ENCODE measurements at places on chromosomes 3 and 15.

DNA sequence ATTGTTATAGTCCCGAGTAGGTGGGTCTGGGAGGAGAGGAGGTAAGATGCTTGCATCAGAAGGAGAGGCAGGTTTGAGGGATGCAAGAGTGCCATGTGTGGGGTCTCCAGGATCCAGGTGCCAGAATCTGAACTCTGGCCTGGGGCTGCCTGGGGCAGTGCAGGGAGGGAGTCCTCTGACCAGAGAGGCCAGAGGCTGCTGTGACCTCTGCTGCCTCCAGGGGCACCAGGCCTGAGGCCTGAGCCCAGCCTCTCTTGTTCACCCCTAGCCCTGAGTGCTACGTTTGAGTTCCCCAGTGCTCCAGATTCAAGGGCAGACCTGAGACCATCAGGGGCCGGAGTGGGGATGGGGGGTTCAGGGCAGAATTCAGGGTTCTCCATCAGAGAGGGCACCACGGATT, 7.4 kb downstream of the SLC38A3 start:
- no peaks in the 10 kb centered on the region for H3K36me3 ChIP-seq
- DNase-seq, result no peak
- no peak overlapping the region for H3K4me3 ChIP-seq
- no peaks in the 10 kb centered on the region for H3K4me1 ChIP-seq
- peaks cover 21% of the 10 kb centered on the region for H3K27me3 ChIP-seq

GRCh38 chr3:108223928-108224327, 1.7 kb upstream of the IFT57 start:
- peak overlapping the region; percentile 98 for H3K27ac ChIP-seq
- H3K4me3 ChIP-seq, result peak overlapping the region; percentile 97
- H3K36me3 ChIP-seq, result peaks cover 16% of the 10 kb centered on the region

DNA sequence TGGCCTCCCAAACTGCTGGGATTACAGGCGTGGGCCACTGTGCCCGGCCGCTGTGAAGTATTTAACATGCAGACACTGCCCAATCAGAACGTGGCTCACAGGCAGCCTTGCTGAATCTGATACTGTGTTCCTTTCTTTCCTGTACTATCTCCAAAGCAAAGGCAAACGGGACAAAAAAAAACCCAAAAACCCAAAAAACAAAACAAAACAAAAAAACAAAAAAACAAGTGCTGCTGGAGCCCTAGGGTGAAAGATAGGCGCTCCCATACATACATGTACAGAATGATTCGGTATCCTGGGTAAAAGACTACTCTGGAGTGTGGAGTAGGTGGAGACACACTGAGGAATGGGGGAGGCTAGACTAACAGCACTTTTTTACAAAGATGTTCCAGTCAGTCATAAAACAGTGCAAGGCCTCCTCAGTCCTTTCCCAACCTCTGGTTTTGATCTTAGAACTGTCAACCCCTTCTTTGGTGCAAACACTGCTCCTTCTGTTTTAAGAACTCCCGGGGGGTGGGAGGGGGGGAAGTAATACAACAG, 7.7 kb upstream of the MAP1A start:
- no peak for DNase-seq
- peaks cover 20% of the 10 kb centered on the region for H3K4me1 ChIP-seq
- H3K27ac ChIP-seq, result peak overlapping the region; percentile 98

DNA sequence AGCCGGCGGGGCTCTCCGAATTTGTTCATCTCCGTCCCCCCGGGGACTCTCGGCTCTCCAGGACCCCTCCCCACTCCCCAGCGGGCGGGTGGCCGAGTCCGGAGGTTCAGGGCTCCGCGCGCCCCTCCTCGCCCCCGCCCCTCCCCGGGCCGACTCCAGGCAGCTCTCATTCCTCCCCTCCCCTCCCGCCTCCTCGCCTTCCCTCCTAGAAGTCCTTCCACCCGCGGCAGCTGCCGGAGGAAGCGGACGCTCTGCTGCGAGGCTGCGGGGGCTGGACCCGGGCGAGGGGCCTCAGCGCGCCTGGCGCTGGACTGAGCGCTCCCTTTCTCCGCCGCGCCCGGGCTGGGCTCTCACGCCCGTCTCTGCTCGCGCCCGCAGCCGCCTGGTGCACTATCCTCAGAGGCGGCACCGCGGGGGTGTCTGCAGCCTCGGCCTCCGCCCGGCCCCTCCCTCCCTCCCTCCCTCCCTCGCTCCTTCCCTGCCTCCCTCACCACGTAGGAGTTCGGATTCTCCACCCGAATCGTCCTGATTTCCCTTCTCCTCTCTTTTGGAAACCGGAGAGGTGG, at the start of gene ROBO2:
TSS of gene ROBO2 (plus strand) at position 494 of the 566 bp plus-strand sequence. CDS start 687 bp downstream, outside the sequence.
- no peaks in the 10 kb centered on the region for H3K36me3 ChIP-seq
- H3K4me3 ChIP-seq, result no peak within 1 kb of the TSS
- H3K27ac ChIP-seq, result no peak within 1 kb of the TSS
- no peaks in the 10 kb centered on the region for H3K4me1 ChIP-seq
- H3K27me3 ChIP-seq, result peaks cover 9% of the 10 kb centered on the region
- DNase-seq, result no peak

DNA sequence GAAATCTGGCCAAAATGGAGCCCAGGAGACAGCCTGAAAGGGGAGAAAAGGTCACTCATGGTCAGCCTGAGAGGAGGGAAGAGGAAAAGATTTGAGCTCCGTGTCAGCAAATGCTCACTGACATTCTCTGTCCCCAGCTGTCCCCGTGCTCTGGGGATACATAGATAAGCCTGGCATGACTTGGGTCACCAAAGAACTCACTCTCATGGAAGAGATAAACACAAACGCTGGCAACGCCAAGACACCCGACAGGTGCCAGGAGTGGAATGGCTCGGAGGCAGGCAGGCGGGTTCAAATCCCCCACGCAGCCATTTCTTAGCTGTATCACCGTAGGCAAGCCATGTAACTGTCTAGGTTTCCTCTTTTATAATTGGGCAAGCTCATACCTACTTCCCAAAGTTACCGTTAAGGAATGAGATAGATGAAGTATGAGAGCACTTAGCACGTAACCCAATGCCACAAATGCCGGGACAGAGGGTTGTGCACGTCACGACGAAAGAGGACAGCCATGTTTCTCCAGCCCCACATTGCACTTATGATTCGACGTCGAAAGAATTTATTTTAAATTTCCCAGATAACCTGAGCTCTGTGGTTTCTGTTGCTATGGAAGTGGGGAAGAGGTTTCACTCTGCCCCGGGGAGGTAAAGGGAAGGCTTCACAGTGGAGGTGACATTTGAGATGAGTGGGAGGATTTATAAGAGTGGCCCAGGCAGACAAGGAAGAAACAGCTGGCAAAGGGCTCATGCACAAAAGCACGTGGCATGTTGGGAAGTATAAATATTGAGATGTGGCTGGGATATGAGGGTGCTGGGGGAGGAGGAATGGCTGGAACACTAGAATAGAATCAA, 41.4 kb upstream of the TSEN2 start:
- no peak overlapping the region for H3K27ac ChIP-seq
- H3K36me3 ChIP-seq, result no peaks in the 10 kb centered on the region
- DNase-seq, result no peak
- no peak overlapping the region for H3K4me3 ChIP-seq
- H3K27me3 ChIP-seq, result peaks cover 42% of the 10 kb centered on the region

GRCh38 chr15:67918205-67918861, 78.5 kb upstream of the RNU6-1 start:
- no peak for DNase-seq
- no peaks in the 10 kb centered on the region for H3K36me3 ChIP-seq
- no peaks in the 10 kb centered on the region for H3K27me3 ChIP-seq
- H3K4me3 ChIP-seq, result no peak overlapping the region
- H3K4me1 ChIP-seq, result no peaks in the 10 kb centered on the region
- no peak overlapping the region for H3K27ac ChIP-seq

GRCh38 chr3:108125550-108126071, 34.8 kb upstream of the CD47 start:
- H3K27ac ChIP-seq, result peak overlapping the region; percentile 96
- peak; percentile 44 for DNase-seq
- H3K36me3 ChIP-seq, result peaks cover 17% of the 10 kb centered on the region

GRCh38 chr15:47961401-47962090, 159.2 kb upstream of the SLC24A5 start:
- DNase-seq, result no peak
- no peak overlapping the region for H3K4me3 ChIP-seq
- no peaks in the 10 kb centered on the region for H3K4me1 ChIP-seq
- H3K27me3 ChIP-seq, result no peaks in the 10 kb centered on the region

DNA sequence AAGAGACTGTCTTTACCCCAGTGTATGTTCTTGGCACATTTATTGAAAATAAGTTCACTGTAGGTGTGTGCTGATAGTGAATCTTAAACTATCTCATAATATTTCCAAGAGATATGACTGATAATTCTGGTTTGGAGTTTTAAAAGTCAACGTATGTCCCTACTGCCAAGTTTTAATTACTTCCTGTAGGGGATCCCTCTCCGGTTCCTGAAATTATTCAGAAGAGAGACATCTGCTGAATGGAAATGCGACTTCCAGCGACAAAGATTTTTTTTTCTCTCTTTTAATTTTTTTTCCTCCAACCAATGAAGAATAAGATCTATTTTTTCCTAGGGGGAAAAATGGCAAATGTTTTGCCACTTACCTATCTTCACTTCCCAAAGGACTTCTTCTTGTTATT, 498.9 kb upstream of the TGFBR2 start:
- peaks cover 68% of the 10 kb centered on the region for H3K27me3 ChIP-seq
- H3K36me3 ChIP-seq, result no peaks in the 10 kb centered on the region
- H3K27ac ChIP-seq, result no peak overlapping the region

DNA sequence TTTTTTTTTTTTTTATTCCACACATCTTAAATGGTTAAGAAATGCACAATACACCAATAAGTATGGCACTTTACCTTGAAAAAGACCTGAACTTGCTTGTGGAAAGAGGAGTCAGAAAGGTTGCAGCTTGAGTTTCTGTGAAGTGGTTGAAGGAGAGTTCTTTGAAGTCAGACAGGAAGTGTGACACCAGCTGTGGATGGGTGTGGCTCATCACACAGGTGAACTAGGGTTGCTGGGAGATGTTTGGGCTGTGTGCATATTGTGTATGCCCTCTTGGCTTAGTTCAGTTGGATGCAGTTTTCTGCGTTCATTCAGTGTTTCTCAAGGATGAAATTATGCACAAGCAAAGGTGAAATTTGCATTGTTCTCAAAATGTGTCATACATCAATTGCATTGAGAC, 6.3 kb downstream of the AEN start:
- peaks cover 60% of the 10 kb centered on the region for H3K4me1 ChIP-seq
- peak overlapping the region; percentile 69 for H3K27ac ChIP-seq
- H3K4me3 ChIP-seq, result peak overlapping the region; percentile 34
- no peaks in the 10 kb centered on the region for H3K27me3 ChIP-seq
- H3K36me3 ChIP-seq, result peaks cover 11% of the 10 kb centered on the region
- peak; percentile 59 for DNase-seq

DNA sequence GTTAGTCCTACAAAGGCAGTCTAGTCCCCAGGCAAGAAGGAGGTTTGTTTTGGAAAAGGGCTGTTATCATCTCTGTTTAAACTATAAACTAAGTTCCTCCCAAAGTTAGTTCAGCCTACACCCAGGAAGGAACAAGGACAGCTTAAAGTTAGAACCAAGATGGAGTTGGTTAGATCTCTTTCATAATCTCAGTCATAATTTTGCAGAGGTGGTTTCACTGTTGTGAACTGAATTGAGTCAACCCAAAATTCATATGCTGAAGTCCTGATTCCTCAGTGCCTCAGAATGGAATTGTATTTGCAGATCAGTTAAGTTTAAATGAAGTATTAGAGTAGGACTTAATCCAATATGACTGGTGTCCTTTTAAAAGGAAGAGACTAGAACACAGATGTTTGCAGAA, 101.0 kb upstream of the C3orf80 start:
- no peaks in the 10 kb centered on the region for H3K36me3 ChIP-seq
- H3K27ac ChIP-seq, result no peak overlapping the region
- DNase-seq, result no peak
- no peak overlapping the region for H3K4me3 ChIP-seq

- no peaks in the 10 kb centered on the region for H3K36me3 ChIP-seq
- DNase-seq, result no peak
- H3K27ac ChIP-seq, result no peak overlapping the region
- H3K4me3 ChIP-seq, result no peak overlapping the region
These were observed 498.5 kb upstream of the GBE1 start for GRCh38 chr3:82259994-82260393.

DNA sequence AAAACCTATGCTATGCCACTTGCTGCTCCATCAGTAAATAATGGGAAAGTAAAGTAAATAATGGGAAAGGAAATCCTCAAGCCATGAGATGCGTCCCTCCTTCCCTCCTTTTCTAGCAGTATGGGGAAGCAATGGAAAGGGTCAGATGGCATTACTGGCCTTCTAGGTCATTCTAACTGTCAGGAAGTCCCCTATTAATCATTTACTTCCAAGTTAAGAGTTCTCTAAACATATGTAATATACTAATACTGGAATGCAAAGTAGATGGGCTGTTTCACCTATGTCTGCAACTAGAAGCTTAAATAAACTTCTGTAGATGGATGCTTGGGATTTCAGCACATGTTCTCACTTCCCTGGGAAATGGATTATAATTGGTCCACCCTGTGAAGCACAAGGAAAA, 55.9 kb downstream of the MDFIC2 start:
- H3K4me3 ChIP-seq, result no peak overlapping the region
- H3K4me1 ChIP-seq, result no peaks in the 10 kb centered on the region
- no peak overlapping the region for H3K27ac ChIP-seq

All from central memory CD8-positive, alpha-beta T cell (primary cell).